ENCODE measurements at places on chromosomes 13 and 19.

- no peak for DNase-seq
These were observed 27.4 kb upstream of the CEBPA start for GRCh38 chr19:33329736-33330135.

GRCh38 chr13:28408235-28408848 lies 86.6 kb downstream of the FLT1 start:
- DNase-seq, result no peak

DNA sequence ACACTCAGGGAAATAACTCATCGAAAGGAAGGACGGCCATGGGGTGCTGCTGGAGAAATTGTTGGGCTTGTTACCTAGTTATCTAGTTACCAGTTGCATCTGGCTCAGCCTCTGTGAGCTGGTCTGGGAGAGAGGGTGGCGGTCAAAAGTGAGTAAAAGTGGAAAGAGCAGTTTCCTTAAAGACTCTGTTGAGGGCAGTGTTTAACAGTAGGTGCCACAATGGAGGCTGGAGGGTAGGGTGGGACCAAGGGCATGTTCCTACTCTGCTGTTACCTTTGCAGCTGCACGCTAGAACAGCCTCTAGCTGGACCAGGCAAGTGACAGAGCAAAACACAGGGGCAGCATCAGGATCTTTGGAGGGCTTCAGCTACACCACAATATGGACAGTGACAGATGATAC lies 228.8 kb upstream of the STARD13 start:
- DNase-seq, result no peak

- DNase-seq, result peak; percentile 28
These were observed 8.9 kb downstream of the IGFL3 start for GRCh38 chr19:46115396-46116106.

GRCh38 chr13:70253411-70253810 lies 145.2 kb upstream of the KLHL1 start:
- DNase-seq, result no peak

- DNase-seq, result no peak
These were observed 18.1 kb upstream of the NDFIP2 start for GRCh38 chr13:79462895-79463294.

- no peak for DNase-seq
These were observed 801 bp downstream of the QTRT1 start for GRCh38 chr19:10701955-10702525.

DNA sequence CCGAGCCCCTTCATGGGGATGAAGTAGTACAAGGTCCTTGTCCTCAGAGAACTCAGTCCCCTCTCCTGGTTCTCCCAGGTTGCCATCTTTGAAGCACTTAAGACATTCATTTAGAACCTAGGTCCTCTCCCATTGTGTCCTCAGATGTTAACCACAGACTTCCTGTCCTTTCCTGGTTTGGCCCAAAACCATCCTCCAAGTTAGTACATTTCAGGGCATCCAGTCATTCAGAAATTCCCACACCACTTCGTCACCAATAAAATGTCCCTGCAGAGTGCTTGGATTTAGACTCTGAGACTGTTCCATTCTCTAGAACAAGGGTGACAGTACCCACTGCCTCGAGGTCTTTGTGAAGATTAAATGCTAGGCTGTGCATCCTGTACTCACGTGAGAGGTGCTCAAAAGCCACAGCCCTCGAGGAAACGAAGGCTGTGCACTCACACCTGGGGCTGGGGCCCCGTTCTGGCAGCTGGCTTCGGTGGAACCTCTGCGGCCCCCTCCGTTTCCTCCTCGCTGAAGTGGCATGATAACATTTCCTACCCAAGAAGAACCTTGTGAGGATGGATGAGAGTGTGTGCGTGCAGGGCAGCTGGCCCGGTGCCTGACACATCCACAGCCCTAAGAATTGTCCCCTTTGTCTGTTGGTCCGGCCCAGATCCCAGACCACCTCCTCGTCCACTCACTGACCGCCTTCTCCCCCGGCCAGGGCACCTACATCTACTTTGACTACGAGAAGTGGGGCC lies 4.7 kb downstream of the LENG1 start:
- DNase-seq, result no peak

- no peak for DNase-seq
These were observed 49.6 kb upstream of the MED4 start for GRCh38 chr13:48144413-48145035.

DNA sequence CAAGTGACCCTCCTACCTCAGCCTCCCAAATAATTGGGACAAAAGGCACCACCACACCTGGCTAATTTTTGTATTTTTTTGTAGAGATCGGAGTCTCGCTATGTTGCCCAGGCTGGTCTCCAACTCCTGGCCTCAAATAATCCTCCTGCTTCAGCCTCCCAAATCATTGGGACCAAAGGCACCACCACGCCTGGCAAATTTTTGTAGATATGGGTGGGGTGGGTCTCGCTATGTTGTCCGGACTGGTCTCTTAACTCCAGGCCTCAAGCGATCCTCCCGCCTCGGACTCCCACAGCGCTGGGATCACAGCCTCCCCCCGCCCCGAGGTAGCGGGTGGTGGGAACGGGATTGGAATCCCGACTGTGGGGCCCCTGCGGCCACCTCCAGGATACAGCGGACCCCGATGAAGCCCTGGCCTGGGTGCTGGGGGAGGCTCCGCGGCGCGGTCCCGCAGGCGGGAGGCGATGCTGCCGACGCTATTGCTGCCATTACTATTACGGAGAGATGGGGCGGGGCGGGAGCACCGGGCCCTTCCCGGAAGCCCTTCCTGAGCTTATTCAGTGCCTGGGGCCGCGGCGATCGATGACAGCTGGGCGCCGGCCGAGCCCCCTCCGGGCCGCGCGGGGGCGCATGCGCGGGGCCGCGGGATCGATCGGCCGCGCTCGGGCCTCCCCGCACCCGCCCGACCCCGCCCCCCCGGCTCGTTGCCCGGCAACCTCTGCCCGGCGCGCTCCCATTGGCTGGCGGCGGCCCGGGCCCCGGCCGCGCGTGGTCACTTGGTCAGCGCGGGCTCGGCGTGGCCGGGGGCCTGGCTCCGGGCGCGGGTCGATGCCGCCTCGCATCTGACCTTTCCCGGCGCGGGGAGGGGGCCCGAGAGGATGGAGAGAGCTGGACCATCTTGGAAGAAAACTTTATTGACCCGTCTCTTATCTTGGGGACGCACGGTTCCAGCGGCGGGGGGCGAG lies 27.9 kb upstream of the ONECUT3 start:
- DNase-seq, result no peak

GRCh38 chr13:54884682-54885081 lies 1856.1 kb downstream of the OLFM4 start:
- no peak for DNase-seq

GRCh38 chr19:28213470-28214082 lies 999.4 kb downstream of the UQCRFS1 start:
- DNase-seq, result no peak

DNA sequence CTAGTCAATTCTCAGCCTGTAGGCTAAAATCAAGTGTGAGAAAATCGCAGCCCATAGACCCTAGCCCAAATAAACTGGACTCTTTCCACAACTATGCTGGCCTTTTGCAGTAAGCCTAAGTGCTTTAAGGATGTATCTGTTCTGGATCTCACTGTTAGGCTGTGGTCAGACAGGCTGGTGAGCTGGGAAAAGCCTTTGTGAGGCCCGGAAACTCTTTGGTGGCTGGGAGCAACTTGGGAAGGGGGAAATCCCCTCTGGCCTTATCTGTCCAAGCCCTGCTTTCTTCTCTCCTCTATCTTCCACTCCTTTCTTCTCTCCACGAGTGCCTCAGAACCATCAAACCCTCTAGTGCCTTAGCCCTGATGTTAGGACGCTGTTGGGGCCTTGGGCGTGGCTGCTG lies 135.4 kb downstream of the LACC1 start:
- DNase-seq, result no peak

GRCh38 chr19:49533551-49534488 lies 6.0 kb downstream of the RCN3 start:
- DNase-seq, result no peak

DNA sequence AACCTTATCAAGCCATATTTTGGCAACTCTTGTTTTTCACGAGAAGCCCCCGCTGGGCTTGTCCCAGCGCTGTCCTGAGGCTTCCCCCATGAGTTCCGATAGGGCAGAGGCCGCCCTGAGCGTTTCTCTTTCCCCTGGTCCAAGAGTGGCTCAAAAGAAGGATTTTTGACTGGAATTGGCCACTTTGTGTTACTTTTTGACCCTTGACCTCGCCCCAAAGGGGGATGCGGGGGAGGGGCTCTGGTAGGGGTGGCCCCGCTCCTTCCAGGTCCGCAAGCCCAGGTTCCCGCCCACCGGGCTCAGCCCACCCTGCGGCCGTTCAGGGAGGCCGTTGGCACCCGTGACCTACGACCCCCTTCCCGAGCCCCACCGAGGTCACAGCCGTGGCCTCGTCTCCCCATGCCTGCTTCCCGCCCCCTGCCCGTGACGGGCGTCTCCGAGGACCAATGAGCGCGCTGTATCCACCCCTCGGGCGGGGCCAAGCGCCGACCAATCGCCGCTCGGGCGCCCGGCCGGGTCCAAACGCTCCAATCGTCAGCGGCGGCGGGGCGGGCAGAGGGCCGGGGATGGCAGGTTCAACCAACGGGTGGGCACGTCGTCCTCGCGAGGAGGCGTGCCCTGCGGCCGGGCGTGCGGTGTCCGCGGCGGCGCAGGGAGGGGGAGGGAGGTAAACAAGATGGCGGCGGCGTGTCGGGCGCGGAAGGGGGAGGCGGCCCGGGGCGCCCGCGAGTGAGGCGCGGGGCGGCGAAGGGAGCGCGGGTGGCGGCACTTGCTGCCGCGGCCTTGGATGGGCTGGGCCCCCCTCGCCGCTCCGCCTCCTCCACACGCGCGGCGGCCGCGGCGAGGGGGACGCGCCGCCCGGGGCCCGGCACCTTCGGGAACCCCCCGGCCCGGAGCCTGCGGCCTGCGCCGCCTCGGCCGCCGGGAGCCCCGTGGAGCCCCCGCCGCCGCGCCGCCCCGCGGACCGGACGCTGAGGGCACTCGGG lies at the start of gene STK11:
STK11 (plus strand) TSS at position 665 of the 986 bp plus-strand sequence. CDS start 1,136 bp downstream, outside the sequence.
- DNase-seq, result peak; percentile 73

GRCh38 chr13:34847766-34848165 lies 94.3 kb upstream of the NBEA start:
- DNase-seq, result no peak

GRCh38 chr19:30163663-30164062 lies 208.5 kb upstream of the ZNF536 start:
- DNase-seq, result no peak

DNA sequence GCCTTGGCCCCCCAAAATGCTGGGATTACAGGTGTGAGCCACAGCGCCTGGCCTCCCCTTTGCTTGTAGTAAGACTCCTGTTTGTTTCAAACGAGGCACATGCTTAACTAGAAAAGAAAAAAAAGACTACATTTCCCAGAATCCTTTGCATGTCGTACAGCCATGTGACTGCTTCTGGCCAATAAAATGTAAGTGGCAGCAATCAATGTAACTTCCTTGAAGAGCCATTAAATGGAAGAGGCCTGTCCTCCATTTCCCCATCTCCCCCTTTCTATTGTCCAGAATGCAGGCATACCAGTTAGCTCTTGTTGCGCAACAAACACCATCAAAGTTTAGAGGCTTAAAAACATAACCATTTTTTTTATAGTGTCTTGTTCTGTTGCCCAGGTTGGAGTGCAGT lies 10.4 kb upstream of the GPR32 start:
- no peak for DNase-seq

- DNase-seq, result no peak
These were observed 630 bp downstream of the RAP2A start for GRCh38 chr13:97434397-97435201.

GRCh38 chr19:52343548-52343947 lies 7.5 kb downstream of the ZNF610 start:
- DNase-seq, result no peak

- no peak for DNase-seq
These were observed 6.0 kb downstream of the ACP4 start for GRCh38 chr19:50796128-50796633.

DNA sequence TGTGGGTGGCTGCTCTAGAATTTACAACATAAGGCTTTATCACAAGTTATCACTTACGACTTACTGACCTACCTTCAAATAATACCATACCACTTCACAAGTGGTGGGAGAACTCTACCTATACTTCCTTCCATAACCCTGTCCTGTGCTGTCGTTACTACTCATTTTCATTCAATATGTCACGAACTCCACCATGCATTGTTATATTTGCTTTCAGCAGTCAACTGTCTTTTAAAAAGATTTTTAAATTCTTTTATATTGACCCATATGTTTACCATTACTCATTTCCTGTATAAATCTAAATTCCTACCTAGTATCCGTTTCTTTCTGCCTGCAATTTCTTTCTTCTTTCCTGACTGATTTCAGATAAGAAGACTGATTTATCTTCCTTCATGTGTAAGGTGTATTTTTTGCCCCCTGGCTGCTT lies 200.0 kb downstream of the KLF12 start:
- no peak for DNase-seq
